ENCODE measurements at places on chromosomes 13 and 19.

GRCh38 chr19:35069696-35070095 is 28.2 kb downstream of the HPN start:
- no peak for DNase-seq

GRCh38 chr13:57787058-57787791 is 155.7 kb downstream of the PCDH17 start:
- DNase-seq, result no peak

- DNase-seq, result no peak
These were observed 284.0 kb downstream of the DNAJC15 start for GRCh38 chr13:43307221-43307920.

- no peak for DNase-seq
These were observed 2.7 kb upstream of the DLL3 start for GRCh38 chr19:39496063-39496462.

DNA sequence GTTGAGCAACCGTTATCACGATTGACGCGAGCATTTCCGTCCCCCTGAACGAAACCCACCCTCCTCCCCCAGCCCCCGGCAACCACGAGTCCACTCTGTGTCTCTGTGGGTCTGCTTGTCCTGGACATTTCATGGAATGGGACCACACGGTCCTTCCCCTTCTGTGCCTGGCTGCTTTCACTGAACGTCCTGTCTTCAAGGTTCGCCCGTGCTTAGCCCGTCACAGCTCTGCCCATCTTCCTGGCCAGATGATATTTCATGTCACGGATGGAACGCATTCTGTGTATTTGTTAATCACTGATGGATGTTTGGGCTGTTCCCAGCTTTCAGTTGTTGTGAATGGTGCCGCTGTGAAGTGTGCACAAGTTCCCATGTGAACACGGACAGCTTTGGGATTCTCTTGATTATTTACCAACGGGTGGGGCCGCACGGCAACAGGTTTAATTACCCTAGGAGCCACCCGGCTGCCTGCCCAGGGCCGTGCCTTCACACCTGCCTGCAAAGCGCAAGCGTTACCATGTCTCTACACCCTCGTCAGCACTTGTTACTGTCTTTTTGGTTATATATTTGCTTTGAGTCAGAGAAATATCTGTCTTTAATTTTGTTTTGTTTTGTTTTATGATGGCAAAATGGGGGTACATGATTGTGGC is 42.5 kb downstream of the RASA3 start:
- DNase-seq, result no peak

DNA sequence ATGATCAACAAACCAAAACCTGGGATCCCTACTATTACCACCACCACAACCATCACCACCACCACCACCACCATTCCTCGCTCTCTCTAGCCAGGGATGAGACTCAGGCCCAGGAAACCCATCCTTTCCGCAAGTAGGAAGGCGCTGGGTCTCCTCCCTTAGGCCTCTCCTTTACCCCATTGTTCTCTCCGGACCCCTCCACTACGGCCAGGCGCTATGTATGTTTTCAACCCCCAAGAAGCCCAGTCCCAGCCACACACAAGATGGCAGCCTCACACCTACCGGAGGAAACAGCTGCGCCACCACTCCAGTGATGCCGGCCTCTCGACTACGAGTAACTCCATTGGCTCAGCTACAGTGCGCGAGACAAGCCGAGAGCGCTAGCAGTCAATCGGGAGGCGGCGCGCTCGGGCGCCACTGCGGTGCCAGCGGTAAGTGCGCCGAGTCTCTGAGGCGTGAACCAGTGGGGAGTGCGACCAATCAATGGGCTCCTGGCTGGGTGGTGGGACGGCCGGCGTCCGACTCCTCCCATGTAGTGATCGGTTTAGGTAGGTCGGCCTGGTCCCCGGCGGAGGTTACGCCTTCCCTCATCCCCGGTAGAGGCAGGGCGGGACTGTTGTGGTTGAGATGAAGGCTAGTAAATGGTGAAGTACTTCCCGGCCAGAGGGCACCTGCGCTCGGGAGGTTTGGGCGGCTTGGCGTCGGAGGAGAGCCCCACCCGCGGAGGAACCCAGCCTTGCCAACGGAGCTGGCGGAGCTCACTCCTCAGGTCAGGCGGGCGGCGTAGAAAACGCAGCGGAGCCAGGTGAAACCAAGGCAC is at the start of the genes CAB39L and SETDB2:
Gene CAB39L (minus strand): TSS at position 361 of the 820 bp plus-strand sequence. CDS start 61,154 bp downstream, outside the sequence.
Gene SETDB2 (plus strand): TSS at position 571 of the 820 bp plus-strand sequence. CDS start 7,620 bp downstream, outside the sequence.
- peak; percentile 92 for DNase-seq
